ENCODE measurements at places on chromosomes 3 and 15.

DNA sequence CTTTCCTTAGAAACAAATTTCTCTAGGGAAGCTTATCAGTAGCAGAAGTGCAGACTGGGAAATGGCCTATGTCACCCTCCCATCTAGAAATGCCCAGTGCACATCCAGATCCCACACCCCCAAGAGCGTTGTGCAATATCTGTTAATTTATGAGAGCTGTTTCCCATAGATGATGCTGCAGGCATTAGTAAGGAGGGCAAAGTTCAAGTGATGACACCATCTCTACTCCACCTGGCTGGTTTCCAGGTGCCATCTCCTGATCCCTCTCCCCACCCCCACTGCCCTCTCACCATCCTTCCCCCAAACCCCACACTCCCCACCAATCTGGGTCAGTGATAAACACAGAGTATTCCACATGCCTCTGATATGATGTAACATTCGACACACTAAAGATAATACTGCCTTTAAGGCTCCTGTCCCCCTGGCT is 39.4 kb downstream of the AGTR1 start:
- no peak for DNase-seq

DNA sequence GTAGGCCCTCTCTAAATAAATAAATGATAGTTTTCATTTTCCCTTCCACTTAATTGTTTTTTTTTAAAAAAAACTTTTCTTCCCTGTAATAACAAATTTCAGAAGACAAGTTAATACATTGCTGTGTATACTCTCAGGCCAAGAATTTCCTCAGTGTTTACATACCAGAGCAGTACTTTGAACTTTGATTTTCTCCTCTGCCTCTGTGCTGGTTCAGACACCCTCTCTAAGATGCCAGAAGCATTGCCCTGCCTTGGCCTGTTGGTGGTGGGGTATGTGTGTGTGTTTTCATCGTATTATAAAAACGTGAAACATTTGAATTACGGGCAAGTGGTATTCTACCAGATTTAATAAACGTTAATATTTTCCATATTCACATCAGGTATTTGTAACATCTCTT is 70.1 kb downstream of the SMAD3 start:
- DNase-seq = no peak

DNA sequence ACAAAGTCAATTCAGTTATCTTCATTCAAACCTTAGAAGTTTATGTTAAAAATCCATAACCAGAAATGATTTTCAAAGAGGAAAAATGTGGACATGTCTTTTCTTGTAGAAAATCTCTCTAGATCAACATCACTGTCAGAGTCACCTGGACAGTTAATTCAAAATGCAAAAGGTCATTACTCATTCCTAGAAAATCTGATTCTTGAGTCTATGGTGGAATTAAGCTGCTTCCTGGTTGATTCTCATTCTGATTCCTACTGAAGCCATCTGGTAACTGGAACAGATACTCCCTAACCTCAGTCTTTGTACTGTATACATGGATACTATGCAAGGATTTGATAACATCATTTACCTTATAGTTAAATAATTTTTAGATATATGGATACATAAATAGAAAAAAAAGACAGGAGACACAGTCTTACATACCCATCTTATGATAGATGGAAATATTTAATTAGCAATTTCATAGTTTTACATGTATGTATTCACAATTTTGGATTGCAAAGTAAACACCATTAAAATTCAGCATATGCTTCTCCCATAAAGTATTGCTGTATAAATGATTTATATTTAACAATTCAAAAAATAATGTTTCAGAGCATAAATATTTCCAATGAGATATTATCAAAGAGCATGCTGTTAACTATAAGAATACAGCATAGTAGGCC is 693.2 kb upstream of the CCDC54 start:
- DNase-seq = no peak

- DNase-seq = no peak
Measured at GRCh38 chr3:57659004-57659673, 33.7 kb downstream of the DENND6A start.

GRCh38 chr3:138397983-138398382 is 36.4 kb upstream of the ESYT3 start:
- no peak for DNase-seq
